ENCODE measurements at places on chromosomes 12 and 14. TPM values are rescaled to one million over a fixed set of nuclear protein-coding genes. Genes with fewer than 3 reads are reported as not detected.

The WASHC3 gene
- 90.7 TPM for total RNA-seq

The ANO4 gene
- 0.26 TPM for total RNA-seq

The DPF3 gene
- 9.3 TPM for total RNA-seq

The SERPINA1 gene
- total RNA-seq: not detected

The VCPKMT gene
- 6.1 TPM for total RNA-seq

The TESPA1 gene
- not detected for total RNA-seq

The STAT2 gene
- 229 TPM for total RNA-seq

The PROX2 gene
- not detected for total RNA-seq

The SYNDIG1L gene
- total RNA-seq: under 0.01 TPM

The GPR132 gene
- total RNA-seq: 0.26 TPM

The MON2 gene
- total RNA-seq: 54.2 TPM

The P2RX2 gene
- not detected for total RNA-seq

The CLEC14A gene
- 0.33 TPM for total RNA-seq

The SCNN1A gene
- not detected for total RNA-seq

The FAM90A1 gene
- 0.13 TPM for total RNA-seq

The IPO4 gene
- total RNA-seq: 84.2 TPM

The SERPINA10 gene
- not detected for total RNA-seq

The CCND2 gene
- 144 TPM for total RNA-seq

The TMEM229B gene
- 2.5 TPM for total RNA-seq

The GON7 gene
- 6.2 TPM for total RNA-seq

The OR6C2 gene
- total RNA-seq: not detected

The LBHD2 gene
- total RNA-seq: not detected

The CLEC6A gene
- total RNA-seq: not detected

The CAPZA3 gene
- total RNA-seq: not detected

The ZBTB25 gene
- total RNA-seq: 14.3 TPM

The CABP1 gene
- 21.4 TPM for total RNA-seq

The VDR gene
- 13.6 TPM for total RNA-seq

The ARMH4 gene
- total RNA-seq: 9.6 TPM

The CDCA3 gene
- 3.5 TPM for total RNA-seq

The C1QL4 gene
- 0.07 TPM for total RNA-seq

The NUAK1 gene
- 31.4 TPM for total RNA-seq

The STAC3 gene
- total RNA-seq: 0.33 TPM

The C14orf132 gene
- 20.6 TPM for total RNA-seq

The PRH2 gene
- total RNA-seq: not detected

The KDM5A gene
- total RNA-seq: 60.0 TPM

The PLD4 gene
- total RNA-seq: 0.07 TPM

The APOF gene
- total RNA-seq: not detected

The CMA1 gene
- not detected for total RNA-seq

The BHLHE41 gene
- 6.1 TPM for total RNA-seq

The PCED1B gene
- 0.46 TPM for total RNA-seq

The LRP1-AS gene
- not detected for total RNA-seq

The SLC10A1 gene
- not detected for total RNA-seq

The PKP2 gene
- 1.8 TPM for total RNA-seq

The PPP4R4 gene
- total RNA-seq: 1.4 TPM

The TMTC1 gene
- 93.0 TPM for total RNA-seq

The TAS2R19 gene
- total RNA-seq: 5.1 TPM

The ESYT1 gene
- 257 TPM for total RNA-seq

The LRP6 gene
- 56.1 TPM for total RNA-seq

The PAPLN gene
- total RNA-seq: 3.2 TPM

The POLR3B gene
- total RNA-seq: 10.1 TPM

The KLRK1 gene
- total RNA-seq: not detected

The KRT79 gene
- not detected for total RNA-seq

The AKAP3 gene
- 1.7 TPM for total RNA-seq

The MAP1LC3B2 gene
- total RNA-seq: 0.52 TPM

The ASCL1 gene
- total RNA-seq: not detected

The SLCO1B3 gene
- not detected for total RNA-seq

The ABCD4 gene
- total RNA-seq: 34.4 TPM

The PLEKHH1 gene
- 0.20 TPM for total RNA-seq

All from smooth muscle cell of the pulmonary artery (primary cell).